ENCODE measurements at places on chromosomes 13 and 19.

- no peak for DNase-seq
Observed at GRCh38 chr13:20313896-20314295, 81.8 kb upstream of the GJB6 start.

DNA sequence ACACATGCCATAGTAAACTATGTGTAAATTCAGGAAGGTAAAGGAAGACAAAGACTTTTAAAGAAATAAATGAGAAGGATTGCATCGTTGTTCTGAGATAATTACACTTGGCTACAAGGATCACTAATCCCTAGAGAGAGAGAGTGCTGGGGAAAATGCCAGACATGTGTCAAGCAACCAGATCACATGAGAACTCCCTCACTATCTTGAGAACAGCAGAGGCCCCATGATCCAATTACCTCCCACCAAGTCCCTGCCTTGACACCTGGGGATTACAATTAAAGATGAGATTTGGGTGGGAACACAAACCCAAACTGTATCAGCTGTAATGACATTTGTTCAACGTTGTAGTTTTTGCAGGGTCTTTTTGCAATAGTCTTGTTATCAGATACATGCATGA lies 1600.9 kb upstream of the MIR17HG start:
- DNase-seq, result no peak

DNA sequence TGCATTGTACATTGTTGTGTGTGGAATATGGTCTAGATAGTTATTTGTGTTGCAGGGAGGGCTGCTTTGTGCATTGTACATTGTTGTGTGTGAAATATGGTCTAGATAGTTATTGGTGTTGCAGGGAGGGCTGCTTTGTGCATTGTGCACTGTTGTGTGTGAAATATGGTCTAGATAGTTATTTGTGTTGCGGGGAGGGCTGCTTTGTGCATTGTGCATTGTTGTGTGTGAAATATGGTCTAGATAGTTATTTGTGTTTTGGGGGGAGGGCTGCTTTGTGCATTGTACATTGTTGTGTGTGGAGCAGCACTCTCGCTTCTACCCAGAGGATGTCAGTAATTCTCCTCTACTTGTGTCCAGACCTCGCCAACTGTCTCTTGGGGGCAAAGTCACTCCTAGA lies 36.3 kb upstream of the ZNF835 start:
- no peak for DNase-seq

DNA sequence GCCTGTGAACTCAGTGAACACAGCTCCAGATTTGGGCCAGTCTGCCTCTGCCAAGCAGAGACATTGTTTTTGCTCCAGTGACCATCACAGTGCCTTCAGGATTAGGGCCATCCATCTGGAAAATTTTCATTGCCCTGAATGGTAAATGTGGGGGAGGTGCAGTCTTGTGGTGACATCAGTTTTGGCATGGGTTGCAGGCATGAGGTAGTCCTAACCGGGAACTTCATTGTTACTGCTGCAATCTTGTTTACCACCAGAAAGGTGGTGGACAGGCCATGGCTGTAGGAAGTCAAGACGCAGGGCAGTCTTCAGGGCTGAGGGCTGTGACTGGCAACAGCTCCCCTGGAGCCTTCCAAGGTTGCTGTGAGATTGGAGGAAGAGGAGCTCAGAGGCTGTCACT lies 55.2 kb downstream of the SPATA13 start:
- DNase-seq, result no peak

GRCh38 chr19:10601999-10602329 lies 14.9 kb upstream of the AP1M2 start:
- no peak for DNase-seq

DNA sequence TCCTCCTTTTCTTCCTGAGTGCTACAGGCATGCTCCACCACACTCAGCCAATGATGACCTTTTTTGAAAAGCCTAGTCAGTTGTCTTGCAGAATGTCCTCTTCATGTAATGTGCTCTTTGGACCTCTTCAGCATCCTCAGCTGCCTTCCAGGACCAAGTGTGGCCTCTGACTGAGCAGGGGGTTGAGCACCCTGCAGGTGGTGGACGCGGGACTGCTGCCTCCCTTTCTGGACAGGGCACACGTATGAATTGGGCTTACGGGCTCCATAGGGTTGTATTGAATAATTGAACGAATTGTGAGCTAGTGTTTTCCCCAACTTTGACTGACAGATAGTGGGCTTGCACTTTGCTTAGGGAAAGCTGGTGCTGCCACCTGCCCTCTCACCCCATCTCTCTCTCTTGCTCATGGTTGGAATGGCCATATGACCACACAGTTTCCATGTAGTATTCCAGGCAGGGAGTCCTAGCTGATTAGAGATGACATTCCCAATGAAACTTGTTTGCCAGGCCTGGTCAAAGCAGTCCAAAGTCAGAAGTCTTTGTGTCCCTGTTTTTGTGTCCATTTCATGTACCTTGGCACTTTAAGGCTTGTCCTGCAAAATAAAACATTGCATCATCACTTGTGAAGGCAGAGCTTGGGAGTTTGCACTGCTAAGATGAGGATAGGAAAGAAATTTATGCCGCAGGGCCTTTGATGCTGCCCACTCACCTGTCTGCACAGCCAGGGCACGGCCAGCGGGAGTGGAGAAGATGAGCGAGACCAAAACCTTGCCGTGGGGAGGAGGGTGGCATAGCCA lies 76.3 kb upstream of the NPAS1 start:
- DNase-seq, result no peak

- no peak for DNase-seq
Observed at GRCh38 chr19:48925240-48925843, 8.2 kb upstream of the DHDH start.

DNA sequence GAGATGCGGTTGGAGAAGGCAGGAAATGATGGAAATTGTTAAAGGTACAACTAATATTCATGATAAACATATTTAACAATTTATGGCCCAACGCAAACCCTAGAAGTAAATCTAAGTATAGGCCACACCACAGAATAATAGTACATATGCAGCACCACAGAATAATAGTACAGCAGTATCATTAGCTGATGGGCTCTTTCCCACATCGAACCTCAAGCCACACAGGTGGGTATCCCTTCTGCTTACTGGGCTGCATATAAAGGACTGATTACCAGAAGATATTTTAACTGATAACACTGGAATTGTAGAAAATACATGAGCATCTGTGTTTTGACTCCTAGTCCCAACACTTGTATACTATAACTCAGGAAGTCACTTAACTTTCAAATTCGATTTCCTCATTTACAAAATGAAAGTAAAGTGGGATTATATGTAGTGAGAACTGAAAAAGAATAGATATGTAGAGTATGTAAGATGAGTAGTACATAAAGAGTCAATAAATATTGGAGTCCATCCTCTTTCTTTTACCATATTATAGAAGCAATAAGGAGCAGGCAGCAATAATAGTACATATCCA lies 91.5 kb downstream of the TSC22D1 start:
- no peak for DNase-seq

GRCh38 chr13:94630858-94631257 lies 29.2 kb downstream of the GPR180 start:
- DNase-seq, result no peak

- no peak for DNase-seq
Observed at GRCh38 chr13:108155185-108156106, 59.9 kb downstream of the LIG4 start.

DNA sequence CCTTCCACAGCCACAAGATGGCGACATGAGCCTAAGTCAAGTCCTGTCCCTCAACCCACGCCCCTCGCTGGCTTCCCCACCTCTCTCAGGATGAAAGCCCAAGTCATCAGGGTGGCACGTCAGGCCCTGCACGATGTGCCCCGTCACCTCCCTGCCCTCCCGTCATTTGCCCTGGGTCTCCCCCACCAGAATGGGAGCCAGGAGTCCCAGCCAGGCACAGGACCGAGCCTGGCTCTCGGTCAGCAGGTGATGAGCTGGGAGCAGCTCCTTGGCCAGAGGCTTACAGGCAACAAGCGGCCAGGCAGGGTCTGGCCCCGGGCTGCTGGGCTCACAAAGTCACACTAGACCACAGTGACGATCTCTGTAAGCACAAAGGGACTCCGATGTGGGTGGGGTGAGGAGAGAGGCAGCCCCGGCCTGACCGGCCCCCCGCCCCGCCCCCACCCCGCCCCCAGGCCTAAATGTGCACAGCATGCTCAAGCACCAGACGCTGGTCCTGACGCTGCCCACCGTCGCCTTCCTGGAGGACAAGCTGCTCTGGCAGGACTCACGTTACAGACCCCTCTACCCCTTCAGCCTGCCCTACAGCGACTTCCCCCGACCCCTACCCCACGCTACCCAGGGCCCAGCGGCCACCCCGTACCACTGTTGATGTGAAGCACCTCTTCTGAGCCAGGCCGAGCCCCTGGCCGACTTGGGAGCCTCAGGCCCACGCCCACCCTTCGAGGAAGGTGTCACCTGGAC lies 7.3 kb downstream of the MRPL4 start:
- no peak for DNase-seq

GRCh38 chr19:56699552-56699951 lies 28.0 kb upstream of the ZNF835 start:
- no peak for DNase-seq

GRCh38 chr19:22882797-22883196 lies 50.7 kb downstream of the ZNF723 start:
- no peak for DNase-seq

DNA sequence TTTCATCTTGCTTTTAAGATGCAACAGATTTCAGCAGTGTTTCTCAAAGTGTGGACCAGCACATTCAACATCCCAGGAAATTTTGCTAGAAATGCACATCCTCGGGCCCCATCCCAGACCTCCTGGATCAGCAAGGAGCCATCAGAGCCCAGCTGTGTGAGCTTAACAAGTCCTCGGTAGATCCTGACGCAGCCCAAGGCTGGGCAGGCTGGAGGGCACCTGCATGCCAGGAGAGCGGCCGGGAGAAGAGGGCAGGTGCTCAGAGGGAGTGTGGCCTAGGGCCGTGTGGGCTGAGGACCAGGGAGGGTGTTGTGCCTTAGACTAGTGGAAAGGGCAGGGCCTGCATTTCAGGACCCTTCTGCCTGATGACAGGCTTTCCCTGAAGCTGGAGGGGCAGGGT lies 2.2 kb upstream of the MCF2L start:
- DNase-seq, result no peak

- DNase-seq, result no peak
Observed at GRCh38 chr19:42226886-42227285, 6.8 kb downstream of the ZNF526 start.

DNA sequence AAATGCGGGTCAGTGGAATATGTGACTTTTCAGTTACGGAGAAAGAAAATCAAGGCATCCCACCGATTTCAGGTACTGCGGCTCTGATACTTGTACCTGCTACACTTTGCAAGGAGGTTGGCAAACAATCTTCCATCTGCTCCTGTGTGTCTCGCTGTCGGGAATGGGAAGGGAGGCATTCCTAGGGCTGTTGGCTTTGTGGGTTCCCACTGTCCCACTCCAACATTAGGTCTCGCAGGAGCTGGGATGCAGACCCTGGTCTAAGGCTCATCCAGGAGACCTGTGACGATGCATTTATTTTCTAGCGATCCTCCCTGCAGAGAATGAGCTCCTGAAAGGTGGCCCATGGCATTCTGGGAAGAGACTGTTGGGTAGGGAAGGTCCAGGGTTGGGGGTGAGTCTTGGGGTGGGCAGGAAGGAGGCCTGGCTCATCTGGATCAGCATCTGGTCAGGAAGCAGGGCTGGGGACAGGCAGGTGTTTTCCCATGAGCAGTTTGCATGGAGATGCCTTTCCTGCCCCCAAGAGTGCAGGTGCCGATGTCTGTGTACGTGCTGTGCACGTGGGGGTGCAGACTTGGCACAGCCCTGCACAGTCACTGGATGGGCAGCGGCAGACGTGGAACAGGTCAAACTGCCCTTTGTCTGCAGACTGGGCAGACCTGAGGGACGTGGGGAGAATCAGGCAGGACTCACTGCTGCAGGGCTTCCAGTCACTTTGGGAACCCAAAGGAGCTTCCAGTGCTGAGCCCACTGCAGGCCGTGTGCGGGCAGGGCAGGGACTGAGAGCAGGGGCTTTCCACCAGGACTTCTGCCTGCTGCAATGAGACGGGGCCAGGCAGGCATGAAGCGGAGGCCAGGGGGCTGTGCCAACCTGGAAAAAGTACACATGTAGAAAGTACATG lies 152.4 kb downstream of the TEX29 start:
- DNase-seq, result no peak

GRCh38 chr19:3133793-3134116 lies 2.1 kb upstream of the GNA15 start:
- DNase-seq, result no peak

DNA sequence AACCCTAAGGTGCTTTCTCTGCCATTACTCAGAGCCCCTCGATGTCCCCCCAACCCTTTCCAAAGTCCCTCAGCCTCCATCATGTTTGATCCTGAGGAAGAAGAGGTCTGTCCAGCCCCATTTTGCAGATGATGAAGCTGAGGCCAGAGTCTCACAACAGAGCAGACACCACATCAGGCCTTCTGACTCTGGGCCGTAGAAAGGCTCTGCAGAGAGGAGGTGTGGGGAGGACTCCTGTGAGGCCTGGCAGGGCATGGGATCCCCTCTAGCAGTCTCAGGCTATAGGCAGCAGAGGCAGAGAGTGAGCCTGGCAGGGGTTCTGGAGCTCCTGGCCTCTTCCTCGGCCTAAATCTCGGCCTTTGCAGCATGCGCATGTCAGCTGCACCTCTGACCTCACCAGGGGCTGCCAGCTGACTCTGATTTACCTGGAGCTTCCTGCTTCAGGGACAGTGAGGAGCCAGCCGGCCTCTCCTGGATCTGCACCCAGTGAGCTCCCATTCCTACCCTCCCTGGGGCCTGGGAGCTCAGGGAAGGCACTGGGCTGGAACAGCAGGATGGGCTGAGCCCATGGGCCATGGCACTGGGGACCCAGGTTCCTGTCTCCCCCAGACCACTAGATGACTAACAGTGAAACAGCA lies 41.7 kb upstream of the VSTM2B start:
- DNase-seq, result peak; percentile 67

GRCh38 chr13:30593001-30593400 lies 24.7 kb upstream of the USPL1 start:
- no peak for DNase-seq

- no peak for DNase-seq
Observed at GRCh38 chr13:94317063-94317491, 162.4 kb downstream of the DCT start.

- no peak for DNase-seq
Observed at GRCh38 chr13:27352698-27353097, 71.7 kb upstream of the GTF3A start.

- DNase-seq, result no peak
Observed at GRCh38 chr13:24276861-24277260, 32.5 kb upstream of the C1QTNF9 start.

DNA sequence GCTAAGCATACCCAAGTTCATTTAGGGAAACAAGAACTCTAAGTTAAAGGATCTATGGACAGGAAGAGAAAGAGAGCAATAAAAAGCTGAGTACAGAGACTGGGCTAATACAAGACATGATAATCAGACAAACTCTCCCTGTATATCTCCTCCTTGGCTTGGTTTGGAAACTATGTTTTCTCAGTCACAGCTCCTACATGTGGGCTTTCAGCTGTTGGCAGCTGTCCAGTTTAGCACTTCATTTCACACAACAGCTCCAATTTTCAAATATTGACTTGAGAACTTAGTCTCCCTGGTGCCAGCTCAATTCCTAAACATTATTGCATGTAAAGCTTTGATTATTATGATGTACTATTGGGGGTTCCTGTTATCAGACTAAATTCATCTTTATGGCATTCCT lies 222.8 kb upstream of the OBI1 start:
- no peak for DNase-seq
